ENCODE measurements at places on chromosomes 11 and 22.
A peak's percentile ranks its signal among the peaks of the same experiment; 100 is the strongest.

GRCh38 chr11:111361052-111361801, 17.8 kb downstream of the POU2AF1 start:
- DNase-seq, result no peak

GRCh38 chr11:130709531-130709930, 206.7 kb downstream of the SNX19 start:
- no peak for DNase-seq

DNA sequence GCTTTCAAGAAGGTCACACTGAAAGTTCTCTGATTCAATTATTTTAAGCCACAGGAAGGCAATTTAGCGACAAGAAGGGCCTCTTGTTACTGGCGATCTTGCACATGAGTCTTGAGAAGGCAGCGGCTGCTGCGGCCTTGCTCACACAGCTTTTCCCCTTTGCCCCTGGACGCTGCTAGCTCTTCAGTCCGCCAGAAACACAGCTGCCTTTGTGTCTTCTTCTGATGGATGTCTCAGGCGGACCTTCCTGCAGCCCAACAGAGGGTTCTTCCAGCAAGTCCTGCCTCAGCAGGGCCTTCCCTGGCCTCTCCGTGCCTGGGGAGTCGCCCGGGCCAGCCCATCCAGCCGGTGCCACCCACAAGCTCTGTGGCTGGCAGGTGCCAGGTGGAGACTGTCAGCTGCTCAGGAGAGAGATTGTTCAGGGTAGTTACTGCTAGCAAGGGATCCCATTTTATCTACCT, 59.4 kb downstream of the PKNOX2 start:
- no peak for DNase-seq

DNA sequence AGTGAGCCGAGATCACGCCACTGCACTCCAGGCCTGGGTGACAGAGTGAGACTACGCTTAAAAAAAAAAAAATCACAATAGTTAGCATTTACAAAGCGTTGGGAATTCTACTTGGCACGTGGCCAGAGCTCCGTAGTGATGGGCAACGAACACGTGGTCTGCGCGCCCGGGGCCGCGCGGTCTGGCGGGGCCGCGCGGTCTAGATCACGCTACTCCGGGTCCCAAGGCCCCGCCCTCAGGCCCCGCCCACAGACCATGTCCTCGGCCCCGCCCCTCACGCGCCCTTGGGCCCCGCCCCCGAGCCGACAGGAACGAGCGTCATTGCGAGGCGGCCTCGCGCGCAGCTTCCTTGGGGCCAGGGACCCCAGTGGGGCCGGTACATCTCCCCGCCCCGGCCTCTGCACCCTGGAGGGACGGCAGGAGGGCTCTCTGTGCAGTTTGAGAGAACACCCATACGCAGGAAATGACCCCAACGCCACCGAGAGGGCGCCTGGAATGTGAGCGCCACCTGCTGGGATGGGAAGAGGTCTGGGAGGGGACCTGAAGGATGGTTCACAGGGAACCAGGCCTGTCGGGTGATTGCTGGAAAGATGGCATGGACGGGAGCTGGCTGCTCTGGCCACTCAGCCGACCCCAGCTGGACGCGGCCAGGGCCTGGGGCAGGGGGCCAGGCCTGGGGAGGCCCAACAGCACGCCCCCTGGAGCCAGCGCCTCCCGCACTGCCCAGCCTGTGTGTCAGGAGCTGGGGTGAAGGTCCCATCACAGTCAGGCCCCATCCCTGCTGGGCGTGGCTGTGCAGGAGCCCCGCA, 2.0 kb upstream of the PTDSS2 start:
- DNase-seq, result peak; percentile 95

DNA sequence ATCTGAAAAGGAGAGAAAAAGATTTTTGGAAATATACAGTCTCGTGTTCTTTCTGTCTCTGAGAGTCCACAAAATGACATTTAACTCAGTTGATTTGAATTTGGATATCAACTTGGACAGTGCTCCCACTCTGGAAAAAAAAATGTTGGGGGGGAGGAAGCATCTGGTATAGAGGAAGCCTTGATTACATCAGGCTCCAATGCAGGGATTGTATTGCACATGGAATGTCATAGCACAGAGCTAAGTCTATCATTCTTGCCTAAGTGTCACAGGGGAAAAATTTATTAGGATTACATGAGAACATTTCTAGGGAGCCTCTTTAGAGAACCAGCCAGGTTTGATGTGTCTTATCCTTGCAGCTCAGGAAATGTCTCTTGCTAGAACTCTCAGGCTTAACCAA, 23.0 kb downstream of the MS4A6A start:
- no peak for DNase-seq

GRCh38 chr11:81007046-81007445, 1566.2 kb upstream of the TENM4 start:
- no peak for DNase-seq

DNA sequence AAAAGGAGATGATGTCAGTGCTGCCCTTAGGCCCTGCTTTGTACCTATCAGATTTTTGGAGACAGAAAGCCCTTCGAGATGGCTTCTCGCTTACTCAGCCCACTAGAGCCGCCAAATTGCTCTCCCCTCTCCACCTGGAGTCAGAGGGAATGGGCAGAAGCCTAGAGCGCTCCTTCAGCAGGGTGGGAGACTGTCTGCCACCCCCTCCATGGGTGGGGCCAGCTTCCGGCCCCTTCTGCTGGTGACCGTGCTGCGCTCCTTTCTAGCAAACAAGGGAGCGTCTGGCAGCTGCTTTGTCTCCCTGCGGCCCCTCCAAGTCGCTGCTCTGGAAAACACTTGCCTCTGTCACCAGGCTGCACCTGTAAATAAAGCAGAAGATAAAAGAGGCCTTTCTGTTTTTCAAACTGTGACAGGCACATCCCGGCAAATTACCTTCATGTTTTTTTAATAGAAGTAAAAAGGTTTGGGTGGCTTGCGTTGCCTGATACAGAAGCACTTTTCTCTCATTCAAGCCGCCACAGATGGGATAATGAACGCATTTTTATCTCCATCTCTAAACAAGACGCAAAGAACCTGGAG, 145.7 kb upstream of the NECTIN1 start:
- no peak for DNase-seq

DNA sequence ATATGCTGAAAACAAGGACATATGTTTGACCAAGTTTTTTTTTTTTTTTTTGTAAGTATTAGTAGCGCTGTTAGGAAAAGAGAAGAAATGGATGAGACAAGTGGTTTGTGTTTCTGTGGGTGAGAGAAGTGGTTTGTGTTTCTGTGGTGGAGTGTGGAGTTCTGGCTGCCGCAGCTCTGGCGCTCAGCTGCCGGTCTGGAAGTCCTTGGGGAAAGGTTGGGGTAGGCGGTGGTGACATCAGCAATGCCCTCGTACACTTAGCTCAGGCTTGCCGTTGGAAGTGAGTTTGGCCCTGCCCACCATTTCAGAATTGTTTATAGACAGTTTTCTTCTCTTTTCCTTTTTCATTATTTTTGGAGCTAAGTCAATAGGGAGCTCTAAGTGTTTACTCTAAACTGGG, 116.6 kb downstream of the TBC1D22A start:
- DNase-seq, result no peak

- no peak for DNase-seq
Observed at GRCh38 chr11:107562647-107563208, 2.8 kb downstream of the ALKBH8 start.

- no peak for DNase-seq
Observed at GRCh38 chr11:115340874-115341273, 163.3 kb downstream of the CADM1 start.

GRCh38 chr11:63837739-63838138, 1.2 kb upstream of the MARK2 start:
- DNase-seq, result no peak

GRCh38 chr11:126391970-126392632, 36.6 kb downstream of the ST3GAL4 start:
- no peak for DNase-seq

GRCh38 chr11:80061056-80061455, 620.2 kb upstream of the TENM4 start:
- no peak for DNase-seq

GRCh38 chr11:123742724-123743120, 1.3 kb upstream of the ZNF202 start:
- no peak for DNase-seq

- DNase-seq, result no peak
Observed at GRCh38 chr22:20748731-20749428, 25.0 kb upstream of the SERPIND1 start.

DNA sequence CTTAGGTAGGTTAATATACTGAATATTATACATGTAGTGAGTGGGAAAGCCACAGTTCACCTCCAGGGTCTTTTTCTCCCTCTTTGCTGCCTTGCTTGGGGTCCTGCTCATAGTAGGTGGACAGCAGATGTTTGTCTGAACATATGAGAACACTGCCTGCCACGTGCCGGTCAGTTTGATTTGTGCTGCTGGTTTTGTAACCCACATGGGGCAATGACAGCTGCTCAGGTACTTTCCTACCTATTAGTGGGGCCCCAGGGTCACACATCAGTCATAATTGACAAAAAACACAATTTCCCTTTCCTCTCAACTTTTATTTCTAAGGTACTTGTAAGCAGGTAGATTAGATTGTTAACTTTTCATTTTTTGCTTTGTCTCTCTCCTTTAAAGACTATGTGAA, 43.8 kb downstream of the BMAL1 start:
- DNase-seq, result no peak

Measured in activated gamma-delta T cell treated with Interleukin-2 at 50 U/mL for 16 hours (primary cell).